A549 treated with dexamethasone at 1 μM for 4 hours (cell line): ENCODE measurements at places on chromosomes 3 and 15. TPM values are rescaled to one million over a fixed set of nuclear protein-coding genes. Genes with fewer than 3 reads are reported as not detected.

THRB gene
- 1.3 to 2.5 TPM (median 1.6 TPM) in 5 replicates for total RNA-seq

HDDC3 gene
- total RNA-seq = 33.1 to 36.7 TPM (median 34.3 TPM) in 5 replicates

CCDC54 gene
- total RNA-seq = not detected in 5 replicates

LMAN1L gene
- 0.04 TPM in 1 of 5 replicates, not detected in the others for total RNA-seq

NUTM1 gene
- not detected in 5 replicates for total RNA-seq
